ENCODE measurements at places on chromosomes 13 and 19.

- DNase-seq = no peak
These were observed 69.1 kb downstream of the RYR1 start for GRCh38 chr19:38502410-38503076.

- DNase-seq = no peak
These were observed 486.4 kb downstream of the TSHZ3 start for GRCh38 chr19:30862876-30863275.

- DNase-seq = no peak
These were observed 20.7 kb downstream of the SH3GL1 start for GRCh38 chr19:4379383-4380253.

- DNase-seq = no peak
These were observed 1.5 kb downstream of the ATP8B3 start for GRCh38 chr19:1810439-1811160.

DNA sequence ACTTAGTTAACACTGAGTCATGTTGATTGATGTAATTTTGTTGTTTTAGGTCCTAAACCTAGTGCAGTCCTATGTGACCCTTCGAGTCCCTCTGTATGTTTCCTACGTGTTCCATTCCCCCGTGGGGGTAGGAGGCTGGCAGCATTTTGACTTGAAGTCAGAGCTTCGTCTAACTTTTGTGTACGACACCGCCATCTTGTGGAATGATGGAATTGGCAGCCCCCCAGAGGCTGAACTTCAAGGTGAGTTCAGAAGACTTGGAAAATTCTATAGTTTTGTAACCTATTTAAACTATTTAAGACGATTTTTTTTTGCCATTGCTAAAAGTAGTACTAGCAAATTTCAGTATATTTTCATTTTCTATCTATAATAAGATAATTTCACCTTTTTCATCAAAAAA, 117.9 kb downstream of the STOML3 start:
- peak; percentile 14 for DNase-seq

DNA sequence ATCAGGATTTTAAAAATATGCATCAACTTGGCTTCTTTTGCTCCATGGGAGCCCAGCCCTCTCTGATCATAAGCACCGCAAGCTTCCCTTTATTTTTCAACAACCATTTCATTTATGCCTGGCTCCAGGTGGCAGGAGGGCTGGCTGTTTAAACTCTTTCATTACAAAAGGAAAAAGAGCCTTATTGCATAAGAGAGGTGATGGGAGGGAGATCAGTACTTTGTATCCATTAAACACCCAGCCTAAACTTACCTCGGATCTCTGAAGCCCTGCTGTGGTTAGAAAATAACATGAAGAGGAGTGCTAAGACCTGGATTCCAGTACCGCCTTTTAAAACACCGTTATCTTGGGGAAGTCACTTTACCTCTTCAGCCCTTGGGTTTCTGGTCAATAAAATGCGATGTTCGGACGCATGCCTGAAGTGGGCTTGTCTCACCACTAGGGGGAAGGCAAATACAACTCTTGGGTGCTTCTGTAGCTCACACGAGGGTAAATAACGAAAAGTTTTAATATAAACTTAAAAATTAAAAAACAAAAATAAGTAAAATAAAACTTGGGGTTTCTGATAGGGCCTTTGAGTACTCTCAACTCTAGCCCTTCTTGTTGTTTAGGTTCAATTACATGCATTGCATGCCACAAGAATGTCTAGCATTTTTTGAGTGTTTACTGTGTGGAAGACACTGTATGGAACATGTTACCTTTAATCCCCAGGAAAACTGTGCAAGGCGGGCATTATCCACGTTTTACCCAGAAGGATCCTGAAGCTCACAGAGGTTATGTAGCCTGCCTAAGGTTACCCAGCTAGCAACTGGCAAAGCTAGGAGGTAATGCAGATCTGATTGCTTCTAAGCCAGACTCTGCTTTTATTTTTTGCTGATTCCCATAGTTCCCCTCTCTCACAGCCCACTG, 240.3 kb downstream of the LMO7 start:
- peak; percentile 8 for DNase-seq

DNA sequence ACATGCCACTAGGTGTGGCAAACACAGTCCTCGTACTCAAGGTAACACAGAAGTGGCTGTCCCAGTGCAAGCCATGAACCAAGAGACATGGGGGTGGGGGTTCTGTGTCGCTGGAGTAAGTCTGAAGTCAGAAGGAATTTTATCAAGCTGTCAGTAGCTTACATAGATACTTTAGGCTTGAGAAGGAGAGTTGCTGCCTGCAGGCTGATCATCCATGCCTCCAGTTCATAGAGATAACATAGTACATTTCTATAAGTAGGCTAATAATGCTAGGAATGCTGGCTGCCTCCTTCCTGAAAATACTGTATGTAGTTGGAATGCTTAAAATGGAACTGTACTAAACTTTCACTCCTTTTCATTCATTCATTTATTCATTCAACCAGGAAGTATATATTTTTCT, 70.1 kb downstream of the CAB39L start:
- DNase-seq = no peak

DNA sequence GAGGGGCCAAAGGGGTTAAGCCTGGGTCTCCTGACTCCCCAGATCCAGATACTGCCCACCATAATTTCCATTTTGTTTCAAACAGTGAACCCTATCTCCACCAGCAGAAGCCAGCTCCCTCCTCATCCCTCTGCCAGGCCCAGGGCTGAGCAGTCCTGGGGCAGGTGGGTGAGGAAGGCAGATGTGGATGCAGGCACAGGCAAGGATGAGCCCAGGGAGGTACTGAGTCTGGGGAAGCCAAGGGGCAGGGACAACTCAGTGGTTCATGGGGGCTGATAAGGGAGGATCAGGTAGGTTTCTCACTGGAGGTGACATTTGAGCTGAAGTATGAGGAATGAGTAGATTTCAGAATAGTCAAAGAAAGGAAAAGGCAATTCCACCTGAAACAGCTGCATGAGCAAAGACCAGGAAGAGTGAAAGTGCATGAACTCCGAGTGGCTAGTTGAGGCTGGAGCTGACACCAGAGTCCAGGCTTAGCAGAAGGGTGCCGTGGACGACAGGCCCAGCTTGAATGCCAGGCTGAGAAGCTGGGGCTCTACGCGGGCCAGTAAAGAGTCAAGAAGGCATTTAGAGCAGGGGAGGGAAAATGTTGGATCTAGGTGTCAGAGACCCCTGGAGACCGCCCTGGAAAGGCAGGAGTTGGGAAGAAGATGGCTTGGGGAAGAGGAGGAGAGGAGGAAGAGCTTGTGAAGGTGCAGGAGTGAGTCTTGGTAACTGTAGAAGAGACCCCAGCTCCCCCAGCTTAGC, 10.3 kb downstream of the CIC start:
- DNase-seq = no peak

- DNase-seq = peak; percentile 88
These were observed 83.9 kb downstream of the LRRC63 start for GRCh38 chr13:46295491-46296114.

- DNase-seq = no peak
These were observed 12.2 kb downstream of the SERP2 start for GRCh38 chr13:44385847-44386246.

DNA sequence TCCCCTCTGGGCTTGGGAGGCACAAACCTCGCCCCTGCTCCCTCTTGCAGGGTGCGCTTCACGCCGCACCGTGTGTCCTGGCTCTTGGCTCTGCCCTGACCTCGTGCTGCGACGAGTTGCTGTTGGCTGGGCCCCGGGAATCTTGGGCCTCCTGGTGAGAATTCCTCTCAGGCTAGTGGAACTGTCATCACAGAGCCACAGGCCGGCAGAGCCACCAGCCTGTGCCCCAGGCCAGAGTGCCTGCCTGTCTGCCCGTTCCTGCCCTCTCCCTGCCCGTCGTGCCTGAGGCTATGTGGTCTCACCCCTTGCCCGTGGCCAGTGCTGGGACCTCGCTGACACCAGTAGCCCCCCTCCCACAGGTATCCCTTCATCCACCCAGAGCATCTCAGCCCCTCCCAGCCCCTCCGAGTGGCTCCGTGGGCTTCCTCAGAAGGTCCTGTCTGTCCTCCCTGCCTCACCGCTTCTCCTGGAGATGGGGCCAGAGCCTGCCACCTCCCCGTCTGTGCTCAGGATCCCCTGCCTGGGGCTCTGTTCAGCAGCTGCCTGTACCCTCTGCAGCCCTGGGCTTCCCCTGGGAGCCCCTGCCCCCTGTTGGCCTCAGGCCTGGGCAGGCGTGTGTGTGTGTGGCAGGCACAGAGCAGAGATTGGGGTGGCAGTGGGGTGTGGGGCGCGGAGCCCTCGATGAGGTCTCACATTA, 13.3 kb downstream of the NDUFB7 start:
- DNase-seq = no peak

DNA sequence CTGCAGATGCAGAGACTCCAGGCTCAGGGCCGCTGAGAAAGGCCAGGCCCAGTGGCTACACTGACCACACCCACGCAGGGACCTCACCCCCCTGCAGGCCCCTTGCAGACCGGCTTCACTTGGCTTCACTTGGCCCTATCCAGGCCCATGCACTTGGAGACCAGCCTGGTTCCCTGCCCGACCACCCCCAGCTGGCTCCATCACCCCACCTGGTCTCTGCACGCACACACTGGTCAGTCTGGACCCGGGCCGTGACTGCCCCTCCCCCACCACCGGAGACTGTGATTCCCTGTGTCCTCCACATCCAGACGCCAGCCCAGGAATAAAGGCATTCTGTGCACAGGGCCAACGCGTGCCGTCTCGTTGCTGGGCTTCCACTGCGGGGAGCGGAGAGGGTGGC, 4.9 kb upstream of the EBI3 start:
- DNase-seq = no peak

DNA sequence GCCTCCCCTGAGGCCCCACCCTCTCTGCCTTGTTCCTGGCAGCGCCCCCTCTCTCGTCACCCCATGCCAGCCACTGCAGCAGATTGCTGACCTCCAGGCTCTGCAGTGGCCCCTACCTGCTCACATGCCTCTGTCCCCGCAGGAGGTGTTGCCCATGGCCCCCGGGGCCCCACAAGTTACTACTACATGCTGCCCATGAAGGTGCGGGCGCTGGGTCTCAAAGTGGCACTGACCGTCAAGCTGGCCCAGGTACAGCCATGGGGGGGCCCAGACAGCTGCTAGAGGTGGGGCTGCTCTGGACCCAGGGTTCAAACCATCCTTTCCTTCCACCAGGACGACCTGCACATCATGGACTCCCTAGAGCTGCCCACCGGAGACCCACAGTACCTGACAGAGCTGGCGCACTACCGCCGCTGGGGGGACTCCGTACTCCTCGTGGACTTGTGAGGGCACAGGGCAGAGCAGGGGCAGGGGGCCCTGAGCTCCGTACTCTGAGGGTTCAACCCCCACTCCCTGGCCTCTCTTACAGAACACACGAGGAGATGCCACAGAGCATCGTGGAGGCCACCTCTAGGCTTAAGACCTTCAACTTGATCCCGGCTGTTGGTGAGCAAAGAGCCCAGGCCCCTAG, 6.2 kb downstream of the MRPL4 start:
- no peak for DNase-seq

- no peak for DNase-seq
These were observed 9.9 kb downstream of the FRY start for GRCh38 chr13:32041429-32041828.

DNA sequence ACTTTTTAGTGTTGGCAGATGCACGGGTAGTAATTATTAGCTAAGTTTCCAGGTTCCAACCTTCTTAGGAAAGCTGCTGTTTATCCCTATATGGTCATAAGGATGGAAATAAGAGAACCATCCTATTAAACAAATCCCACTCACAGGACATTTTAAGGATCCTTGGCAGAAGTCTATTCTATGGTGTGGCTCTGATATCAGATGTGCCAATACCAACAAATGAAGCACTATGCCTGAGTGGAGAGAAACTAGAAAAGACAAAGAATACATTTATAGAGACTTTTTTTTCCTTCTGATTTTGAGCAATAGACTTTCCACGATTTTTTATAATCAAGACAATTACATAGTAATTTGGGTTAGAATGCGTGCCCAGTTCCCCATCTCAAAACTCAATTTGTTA, 12.6 kb downstream of the PCDH17 start:
- DNase-seq = no peak

DNA sequence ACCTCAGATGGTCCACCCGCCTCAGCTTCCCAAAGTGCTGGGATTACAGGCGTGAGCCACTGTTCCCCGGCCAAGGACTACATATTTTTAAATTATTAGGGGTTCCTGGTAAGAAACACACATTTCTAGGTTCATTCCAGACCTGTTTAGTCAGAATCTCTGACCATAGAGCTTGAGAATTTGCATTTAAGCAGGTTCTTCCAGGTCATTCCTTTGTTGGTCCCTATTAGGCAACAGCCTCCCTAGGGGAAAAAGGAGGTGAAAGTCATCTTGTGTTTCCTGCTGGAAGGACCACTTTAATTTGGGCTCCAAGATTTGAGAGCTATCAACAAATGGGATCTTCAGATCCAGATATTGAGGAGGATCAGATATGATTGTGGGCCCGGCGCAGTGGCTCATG, 16.3 kb downstream of the S1PR2 start:
- DNase-seq = no peak

GRCh38 chr13:33108620-33109019, 92.4 kb downstream of the KL start:
- DNase-seq = no peak

- no peak for DNase-seq
These were observed 105.2 kb upstream of the SPACA7 start for GRCh38 chr13:112270951-112271350.

DNA sequence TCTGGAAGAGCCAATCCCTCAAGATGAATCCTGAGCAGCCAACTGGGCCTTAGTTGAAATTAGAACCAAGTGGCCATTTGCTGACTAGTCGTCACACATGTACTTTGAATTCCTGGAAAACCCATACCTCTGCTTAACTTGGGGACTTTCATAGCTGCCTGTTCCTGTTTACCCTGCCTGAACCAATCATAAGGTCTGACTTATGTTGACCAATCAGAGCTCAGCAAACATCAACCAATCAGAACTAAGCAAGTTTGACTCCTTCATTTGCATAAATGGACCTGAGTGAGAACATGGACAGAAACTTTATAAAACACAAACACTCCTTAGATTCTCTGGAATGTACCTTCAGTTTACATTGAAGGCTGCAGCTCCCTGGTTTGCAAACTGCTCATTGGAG, 50.8 kb downstream of the LATS2 start:
- DNase-seq = no peak

- DNase-seq = no peak
These were observed 40.7 kb downstream of the MZT1 start for GRCh38 chr13:72686766-72687165.

DNA sequence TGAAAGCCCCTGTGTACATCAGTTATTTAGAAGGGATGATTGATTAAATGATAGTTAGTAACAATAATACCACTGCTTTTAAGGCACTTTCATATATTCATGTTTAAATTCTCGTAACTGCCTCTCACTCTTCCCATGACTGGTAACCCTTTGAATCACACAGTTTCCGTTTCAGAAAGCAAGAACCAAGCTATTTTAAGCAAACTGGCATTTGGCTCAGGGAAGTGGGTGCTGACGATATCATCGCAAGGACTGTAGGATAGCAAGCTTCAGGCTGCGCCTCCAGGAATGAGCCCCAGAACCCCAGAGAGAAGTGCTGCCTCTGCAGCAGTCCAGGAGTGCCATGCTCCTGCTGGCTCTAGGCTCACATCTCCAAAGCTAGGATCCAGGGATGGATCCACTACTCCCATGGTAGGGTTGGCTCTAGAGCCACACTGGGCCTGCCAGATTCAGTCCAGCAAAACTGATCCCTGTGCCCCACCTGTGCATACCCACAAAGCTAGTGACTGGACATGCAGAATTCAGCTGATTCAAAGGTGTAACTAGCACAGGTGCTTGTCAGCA, 313.5 kb downstream of the SLC7A1 start:
- DNase-seq = no peak
